Activated CD4-positive, alpha-beta T cell treated with anti-CD3 and anti-CD28 coated beads, Interleukin-2, amount 10 ng/mL, durations not matched to agents 7 days and 5 days (primary cell): ENCODE measurements at places on chromosomes 7 and 10. TPM values are rescaled to one million over a fixed set of nuclear protein-coding genes. Genes with fewer than 3 reads are reported as not detected.

GRCh38 chr7:28832669-28833068 is 125.5 kb downstream of the TRIL start:
- no peaks in the 10 kb centered on the region for H3K4me1 ChIP-seq
- peaks cover 2% of the 10 kb centered on the region for H3K27me3 ChIP-seq
- no peak overlapping the region for H3K27ac ChIP-seq
- H3K4me3 ChIP-seq = no peak overlapping the region

DNA sequence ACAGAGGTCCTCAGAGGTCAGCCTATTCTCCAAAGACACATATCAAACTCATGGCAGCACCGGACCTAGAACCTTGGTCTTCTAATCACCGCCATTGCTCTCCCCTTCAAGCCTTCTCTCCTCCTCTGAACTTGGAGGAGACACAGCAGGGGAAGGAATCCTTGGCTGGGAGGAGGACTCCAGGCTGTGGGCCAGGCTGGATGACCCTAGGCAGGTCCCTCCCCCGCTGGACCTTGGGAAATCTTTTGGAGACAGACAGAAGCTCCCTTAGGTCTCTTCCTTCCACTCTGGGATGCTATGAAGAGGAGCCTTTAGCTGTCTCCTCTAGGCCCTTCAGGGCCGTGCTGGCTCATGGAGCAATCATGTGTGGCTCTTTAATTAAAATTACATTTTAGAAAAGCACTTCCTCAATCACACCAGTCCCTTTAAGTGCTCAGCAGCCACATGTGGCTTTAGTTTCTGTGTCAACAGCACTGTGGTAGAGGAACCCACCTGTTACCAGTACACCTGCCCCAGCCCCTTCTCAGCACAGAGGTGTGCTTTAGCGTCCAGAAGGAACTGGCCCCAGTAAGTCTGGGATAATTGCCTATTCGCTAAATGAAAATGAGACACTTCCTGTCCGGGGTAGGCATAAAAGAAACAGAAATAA is 238.2 kb downstream of the CELF2 start:
- DNase-seq = no peak
- no peak overlapping the region for H3K4me3 ChIP-seq
- H3K27me3 ChIP-seq = no peaks in the 10 kb centered on the region
- peak overlapping the region; percentile 57 for H3K27ac ChIP-seq
- peaks cover 83% of the 10 kb centered on the region for H3K36me3 ChIP-seq

PLEKHS1 gene
- total RNA-seq = 0.10 TPM

DNA sequence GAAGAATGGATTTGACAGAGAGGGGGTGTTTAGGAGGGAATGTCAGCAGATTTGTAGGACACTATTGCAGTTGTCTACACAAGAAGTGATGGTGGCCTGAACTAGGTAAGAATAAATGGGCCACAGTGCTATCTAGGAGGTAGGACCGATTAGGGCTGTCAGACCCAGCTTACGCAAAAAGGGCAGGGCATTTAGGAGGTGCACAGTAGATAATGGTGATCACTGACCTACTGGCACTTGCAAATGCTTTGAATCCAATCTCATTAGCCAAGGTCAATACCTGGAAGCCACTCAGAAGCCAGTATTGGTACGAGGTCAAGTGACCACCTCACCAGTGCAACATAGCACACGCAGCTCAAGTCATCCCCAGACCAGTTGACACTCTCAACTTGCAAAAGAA is 330.9 kb downstream of the KCNMA1 start:
- H3K27me3 ChIP-seq = peaks cover 2% of the 10 kb centered on the region
- no peak overlapping the region for H3K4me3 ChIP-seq
- H3K4me1 ChIP-seq = no peaks in the 10 kb centered on the region
- H3K36me3 ChIP-seq = no peaks in the 10 kb centered on the region

DNA sequence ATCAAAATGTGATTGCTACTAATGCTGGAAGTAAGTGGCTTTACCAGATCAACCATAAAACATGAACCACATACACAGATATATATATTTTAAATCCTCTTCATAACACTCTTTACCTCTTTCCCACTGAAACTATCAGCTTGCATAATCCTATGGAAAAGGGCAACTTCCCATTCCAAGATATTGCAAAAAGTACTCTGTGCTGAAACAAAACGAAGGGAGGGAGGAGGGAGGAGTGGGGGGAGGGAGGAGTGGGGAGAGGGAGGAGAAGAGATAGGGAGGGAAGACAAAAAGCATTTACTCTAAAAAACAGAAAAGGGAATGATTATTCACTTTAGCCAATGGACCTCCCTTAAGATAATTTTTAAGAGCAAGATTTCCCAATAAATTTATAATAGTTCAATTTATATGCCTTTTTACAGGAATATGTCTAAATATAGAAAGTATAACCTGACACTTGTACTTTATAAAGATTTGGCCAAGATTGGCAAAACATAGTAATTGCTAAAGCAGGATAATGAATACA is 344.8 kb upstream of the NFE2L3 start:
- peaks cover 7% of the 10 kb centered on the region for H3K27me3 ChIP-seq
- DNase-seq = no peak
- H3K4me3 ChIP-seq = no peak overlapping the region
- no peaks in the 10 kb centered on the region for H3K36me3 ChIP-seq
- no peak overlapping the region for H3K27ac ChIP-seq

DNA sequence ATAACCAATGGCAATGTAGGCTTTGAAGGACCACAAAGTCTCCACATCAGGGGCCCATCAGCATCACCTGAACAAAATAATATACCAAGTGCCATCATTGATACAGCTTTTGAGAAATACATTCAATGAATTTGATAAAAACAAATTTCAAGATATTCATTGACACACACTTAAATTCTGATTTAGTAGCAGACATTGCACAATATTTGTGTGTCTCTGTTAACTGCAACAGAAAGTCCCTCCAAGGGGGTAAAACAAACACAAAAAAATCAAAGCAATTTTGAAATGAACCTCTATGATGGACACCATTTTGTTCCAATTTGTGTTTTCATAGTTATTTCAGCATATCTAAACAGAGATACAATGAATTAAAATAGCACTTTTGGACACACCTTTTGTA is 86.8 kb upstream of the RSU1 start:
- no peaks in the 10 kb centered on the region for H3K27me3 ChIP-seq
- no peaks in the 10 kb centered on the region for H3K36me3 ChIP-seq
- DNase-seq = no peak
- no peak overlapping the region for H3K4me3 ChIP-seq

ITGB8 gene
- not detected for total RNA-seq

DNA sequence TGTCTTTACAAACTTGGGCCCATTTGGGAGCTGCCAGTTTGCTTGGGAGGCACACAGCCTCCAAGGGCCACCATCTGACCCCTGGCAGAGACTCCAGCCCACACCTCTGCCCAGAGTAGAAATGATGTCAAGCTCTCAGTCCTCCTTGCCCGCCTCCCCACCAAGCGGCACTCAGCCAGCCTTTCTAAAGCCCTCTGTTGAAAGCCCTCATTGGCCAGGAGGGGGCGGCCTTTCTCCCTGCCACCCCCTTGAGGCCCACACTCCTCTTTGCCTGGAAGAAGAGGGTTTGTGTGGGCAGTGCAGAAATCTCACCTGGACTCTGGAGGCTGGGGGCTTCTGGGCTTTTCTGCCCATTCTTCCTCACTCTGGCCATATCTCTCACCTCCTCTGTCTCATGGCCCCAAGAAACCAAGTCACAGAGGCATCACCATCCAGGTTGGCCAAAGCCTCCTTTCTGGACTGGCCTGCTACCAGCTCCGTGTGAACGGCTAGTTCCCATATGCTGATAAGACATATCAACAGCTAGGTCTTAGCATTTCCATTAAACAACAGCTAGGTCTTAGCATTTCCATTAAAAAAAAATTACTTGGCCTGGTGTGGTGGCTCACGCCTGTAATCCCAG is 36.1 kb downstream of the UBTD1 start:
- H3K27me3 ChIP-seq = no peaks in the 10 kb centered on the region
- no peaks in the 10 kb centered on the region for H3K36me3 ChIP-seq
- no peak overlapping the region for H3K27ac ChIP-seq
- DNase-seq = peak; percentile 24
- no peak overlapping the region for H3K4me3 ChIP-seq
- no peaks in the 10 kb centered on the region for H3K4me1 ChIP-seq

- no peaks in the 10 kb centered on the region for H3K36me3 ChIP-seq
- H3K27ac ChIP-seq = no peak overlapping the region
- peaks cover 11% of the 10 kb centered on the region for H3K4me1 ChIP-seq
- peaks cover 54% of the 10 kb centered on the region for H3K27me3 ChIP-seq
- DNase-seq = no peak
- no peak overlapping the region for H3K4me3 ChIP-seq
These were observed 1.6 kb downstream of the TMEM176A start for GRCh38 chr7:150801946-150802771.

DNA sequence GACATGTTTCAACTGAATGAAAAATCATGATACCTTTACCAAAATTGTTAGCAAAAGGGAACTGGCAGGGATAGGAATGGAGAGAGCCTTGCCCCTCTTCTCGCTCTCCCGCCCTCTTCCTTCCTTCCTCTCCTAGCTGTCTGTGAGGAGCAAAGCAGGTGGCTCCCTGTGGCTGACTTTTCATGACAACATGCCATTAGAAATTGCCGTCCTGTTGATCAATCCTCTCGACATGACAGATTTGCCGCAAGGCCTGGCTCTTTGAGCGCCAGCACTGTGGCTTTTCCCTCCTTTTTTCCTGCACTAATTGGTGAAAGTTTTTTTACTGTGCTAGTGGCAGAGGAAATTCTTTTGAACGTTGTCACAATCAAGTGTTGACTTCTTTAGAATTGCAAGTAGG is 171.1 kb downstream of the TCF7L2 start:
- H3K36me3 ChIP-seq = no peaks in the 10 kb centered on the region
- H3K27me3 ChIP-seq = peaks cover 38% of the 10 kb centered on the region
- DNase-seq = no peak
- no peak overlapping the region for H3K4me3 ChIP-seq
- no peak overlapping the region for H3K27ac ChIP-seq
- H3K4me1 ChIP-seq = peaks cover 2% of the 10 kb centered on the region

DNA sequence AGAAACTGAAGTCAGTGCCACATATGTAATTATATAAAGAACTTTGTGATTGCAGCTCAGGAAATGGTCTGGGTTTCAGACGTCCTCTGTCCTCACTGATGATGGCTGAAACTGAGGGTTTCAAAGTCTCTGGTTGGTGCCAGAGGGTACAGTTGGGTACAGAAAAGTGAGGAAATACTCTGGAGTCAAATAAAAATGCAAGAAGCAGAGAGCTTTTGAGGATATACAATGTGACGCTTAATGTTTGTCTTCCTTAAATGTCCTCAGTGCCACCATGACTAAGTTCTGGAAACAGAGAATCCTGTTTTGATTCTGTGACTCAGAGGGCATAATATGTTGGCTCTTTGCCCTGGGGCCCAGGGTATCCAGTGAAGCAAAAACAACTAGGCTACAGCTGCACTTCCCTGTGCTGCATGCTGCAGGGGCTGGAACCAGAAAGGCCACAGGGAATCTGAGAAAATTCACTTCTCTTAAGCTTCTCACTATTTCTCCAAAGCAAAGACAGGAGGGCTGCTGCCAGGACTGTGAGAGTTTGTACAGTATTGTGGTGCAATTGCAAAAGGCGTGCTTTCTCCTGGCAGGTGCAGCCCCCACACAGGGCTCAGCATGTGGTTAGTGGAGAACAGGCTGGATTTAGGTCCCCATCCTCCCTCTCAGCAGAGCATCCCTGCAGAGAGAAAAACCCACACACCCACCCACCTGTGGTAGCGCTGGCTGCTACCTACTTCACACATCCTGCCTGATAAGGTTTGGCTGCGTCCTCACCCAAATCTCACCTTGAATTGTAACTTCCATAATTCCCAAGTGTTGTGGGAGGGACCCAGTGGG is 169.5 kb upstream of the SVIL start:
- H3K4me3 ChIP-seq = no peak overlapping the region
- H3K4me1 ChIP-seq = peaks cover 16% of the 10 kb centered on the region
- peaks cover 2% of the 10 kb centered on the region for H3K36me3 ChIP-seq
- DNase-seq = no peak
- H3K27ac ChIP-seq = no peak overlapping the region

OR2A7 gene
- 4.8 TPM for total RNA-seq

DNA sequence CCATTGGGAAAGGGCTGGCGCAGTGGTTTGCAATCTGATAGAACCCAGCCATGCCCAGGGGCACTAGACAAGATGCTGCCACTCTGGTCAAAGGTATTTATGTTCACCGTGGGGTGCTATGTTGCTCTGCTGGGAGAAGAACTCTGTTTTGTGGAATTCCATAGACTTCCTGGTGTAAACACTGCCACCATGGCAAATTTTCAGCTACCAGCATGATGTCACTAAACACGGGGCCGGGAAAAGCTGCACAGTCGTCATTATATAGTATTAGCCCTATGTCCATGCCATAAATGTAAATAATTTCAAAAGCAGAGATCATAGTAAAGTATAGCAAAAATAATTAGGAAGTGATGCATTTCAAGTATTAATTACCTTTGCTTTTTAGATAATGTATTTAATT is 500.6 kb downstream of the PARD3 start:
- H3K27me3 ChIP-seq = no peaks in the 10 kb centered on the region
- H3K4me3 ChIP-seq = no peak overlapping the region
- peaks cover 6% of the 10 kb centered on the region for H3K4me1 ChIP-seq
- no peak for DNase-seq
- no peak overlapping the region for H3K27ac ChIP-seq

GRCh38 chr10:122530177-122530576 is 30.4 kb upstream of the DMBT1 start:
- peaks cover 11% of the 10 kb centered on the region for H3K27me3 ChIP-seq
- no peak overlapping the region for H3K4me3 ChIP-seq
- DNase-seq = no peak
- H3K36me3 ChIP-seq = no peaks in the 10 kb centered on the region
